Heart left ventricle (tissue), 16 donors: ENCODE measurements at places on chromosomes 5 and 9.

- DNase-seq: no peak
These were observed 227.2 kb upstream of the MAP3K1 start for GRCh38 chr5:56588131-56588487.

- no peak for DNase-seq
These were observed 34.3 kb downstream of the MTMR12 start for GRCh38 chr5:32278406-32278805.

GRCh38 chr5:125005266-125005665, 258.8 kb upstream of the ZNF608 start:
- DNase-seq: no peak

GRCh38 chr5:78787783-78788182, 139.2 kb upstream of the LHFPL2 start:
- DNase-seq: no peak
